SK-N-SH treated with all-trans-retinoic acid at 6 μM for 48 hours (cell line): ENCODE measurements at places on chromosomes 2 and 18.

DNA sequence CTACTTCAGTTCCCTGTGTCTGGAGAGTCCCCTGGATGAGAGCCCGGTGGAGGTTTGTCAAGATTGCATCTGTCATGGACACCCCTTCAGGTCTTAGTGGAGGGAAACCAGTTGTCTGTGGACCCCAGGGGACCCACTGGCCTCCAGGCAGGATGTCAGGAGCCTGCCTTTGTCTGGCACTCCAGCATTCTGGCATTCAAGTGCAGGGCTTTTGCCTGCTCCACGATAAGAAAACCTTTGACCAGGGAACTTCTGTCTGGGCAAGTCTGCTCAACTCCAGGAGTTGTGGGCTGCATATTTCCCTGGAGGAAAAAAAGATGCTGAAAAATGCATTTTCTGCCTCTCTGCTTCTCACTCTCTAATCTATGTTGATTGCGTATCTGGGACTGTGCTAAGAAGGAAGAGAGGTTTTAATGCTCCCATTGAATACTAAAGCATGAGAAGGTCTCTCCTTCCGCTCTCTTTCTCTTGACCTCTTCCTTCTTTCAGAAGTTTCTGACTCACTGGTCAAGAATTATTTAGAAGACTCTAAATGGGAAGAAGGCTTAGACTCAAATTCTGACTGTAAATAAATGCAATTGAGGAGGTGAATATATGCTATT is 104.5 kb downstream of the MMADHC start:
- no peak for ATAC-seq

- ATAC-seq = no peak
These were observed 126.4 kb upstream of the CD226 start for GRCh38 chr18:70074116-70074515.

GRCh38 chr2:239966853-239967552 is 58.1 kb downstream of the NDUFA10 start:
- no peak for ATAC-seq

DNA sequence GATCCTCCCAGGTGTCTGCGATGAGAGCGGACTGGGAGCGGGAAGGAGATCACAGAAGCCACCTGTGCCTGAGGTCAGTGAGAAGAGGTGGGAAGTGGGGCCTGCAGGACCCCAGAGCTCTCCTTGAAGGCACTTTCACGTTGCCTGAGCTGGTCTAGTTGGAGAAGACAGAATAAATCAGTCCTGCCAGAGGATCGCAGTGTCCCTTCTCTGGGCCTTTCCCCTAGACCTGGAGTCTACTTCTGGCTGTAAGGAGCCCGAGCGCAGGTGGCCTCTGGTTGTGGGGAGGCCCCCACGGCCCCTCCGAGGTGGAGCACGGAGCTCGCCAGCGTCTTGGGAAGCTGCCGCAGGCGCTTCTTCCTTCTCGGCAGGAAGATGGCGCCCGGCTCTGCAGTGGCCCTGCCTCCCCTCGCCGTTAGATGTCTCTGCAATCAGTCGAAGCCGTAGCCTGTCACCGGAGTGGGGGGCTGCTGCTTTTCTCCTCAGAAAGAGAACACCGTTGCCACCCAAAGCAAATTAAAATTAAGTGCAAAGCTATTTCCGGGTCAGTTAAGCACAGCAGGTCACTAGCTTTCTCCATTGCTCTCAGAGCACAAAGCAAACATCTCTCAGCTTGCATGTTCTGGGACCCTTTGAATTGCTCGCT is 212.0 kb upstream of the MYT1L start:
- ATAC-seq = no peak

DNA sequence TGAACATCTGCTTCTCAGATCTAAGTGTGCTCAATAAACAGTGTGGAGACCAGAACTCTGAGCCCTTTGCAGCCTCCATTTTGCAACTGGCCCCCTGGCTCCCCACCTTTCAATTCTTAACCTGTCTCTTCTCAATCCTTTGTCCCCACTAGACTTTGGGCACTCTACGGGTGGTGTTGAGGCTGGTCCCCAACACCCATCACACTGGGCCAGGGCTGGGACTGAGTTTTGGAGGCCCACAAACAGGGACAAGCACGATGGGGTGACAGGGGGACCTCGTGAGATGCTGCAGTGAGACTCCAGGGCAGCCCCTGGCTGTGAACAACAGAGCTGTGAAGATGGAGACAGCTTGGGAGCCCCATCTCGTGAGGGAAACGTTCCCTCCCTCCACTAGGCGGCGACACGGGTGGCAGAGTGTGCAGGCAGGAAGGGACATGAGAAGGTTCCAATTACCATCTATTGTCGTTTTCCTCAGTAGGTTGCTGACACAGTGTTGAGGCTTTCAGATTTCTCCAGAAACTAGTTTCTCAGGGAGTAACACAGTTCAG is 1.2 kb downstream of the ANKMY1 start:
- ATAC-seq = no peak

GRCh38 chr18:76524900-76525698 is 30.1 kb upstream of the ZNF516 start:
- peak; percentile 84 for ATAC-seq

DNA sequence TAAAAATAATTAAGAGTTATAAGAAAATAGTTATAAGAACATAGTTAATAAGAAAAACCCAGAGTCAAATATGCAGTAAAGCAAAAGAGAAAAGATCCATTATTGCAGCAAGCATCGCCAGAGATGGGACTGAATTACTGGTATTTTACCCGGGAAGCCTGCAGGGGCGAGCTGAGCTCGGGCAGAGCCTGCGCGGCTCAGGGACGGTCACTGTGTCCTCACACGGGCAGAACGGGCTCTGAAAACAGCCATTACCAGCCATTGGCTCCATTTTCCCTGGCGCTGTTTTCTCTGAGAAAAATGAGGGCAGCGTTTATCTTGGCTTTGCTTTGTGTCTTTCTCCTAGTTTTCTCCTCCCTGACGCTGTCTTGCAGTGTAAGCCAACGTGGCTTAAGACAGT is 95.3 kb upstream of the ALKAL2 start:
- ATAC-seq = no peak

DNA sequence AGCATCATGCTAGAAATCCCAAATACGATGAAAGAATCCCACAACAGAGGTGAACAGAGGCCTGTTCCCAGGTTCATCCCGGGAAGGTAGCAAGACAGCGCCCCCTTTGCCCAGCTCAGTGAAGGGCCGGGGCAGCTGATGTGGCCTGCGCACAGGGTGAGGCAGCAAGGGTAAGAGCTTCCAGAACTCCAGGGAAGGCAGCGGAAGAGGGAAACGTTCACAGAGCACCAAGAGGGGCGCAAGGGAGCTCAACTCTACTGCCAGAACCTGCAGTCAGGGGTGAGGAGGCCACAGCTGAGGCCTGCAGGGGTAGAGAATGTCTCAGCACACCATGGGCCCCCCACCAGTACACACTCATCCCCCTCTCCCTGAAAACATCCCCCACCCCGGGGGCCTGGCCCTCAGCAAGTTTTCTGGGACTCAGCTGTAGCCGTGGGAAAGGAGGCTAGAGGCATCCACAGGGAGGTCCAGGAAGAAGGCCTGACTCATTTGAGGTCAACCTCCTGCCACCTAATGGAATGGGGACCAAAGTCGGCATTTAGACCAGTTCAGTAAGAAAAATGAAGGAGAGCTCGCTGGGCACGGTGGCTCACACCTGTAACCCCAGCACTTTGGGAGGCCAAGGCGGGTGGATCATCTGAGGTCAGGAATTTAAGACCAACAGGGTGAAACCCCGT is 95.6 kb upstream of the ASAP2 start:
- peak; percentile 39 for ATAC-seq

GRCh38 chr2:232139171-232139594 is 177.7 kb downstream of the DIS3L2 start:
- ATAC-seq = no peak

DNA sequence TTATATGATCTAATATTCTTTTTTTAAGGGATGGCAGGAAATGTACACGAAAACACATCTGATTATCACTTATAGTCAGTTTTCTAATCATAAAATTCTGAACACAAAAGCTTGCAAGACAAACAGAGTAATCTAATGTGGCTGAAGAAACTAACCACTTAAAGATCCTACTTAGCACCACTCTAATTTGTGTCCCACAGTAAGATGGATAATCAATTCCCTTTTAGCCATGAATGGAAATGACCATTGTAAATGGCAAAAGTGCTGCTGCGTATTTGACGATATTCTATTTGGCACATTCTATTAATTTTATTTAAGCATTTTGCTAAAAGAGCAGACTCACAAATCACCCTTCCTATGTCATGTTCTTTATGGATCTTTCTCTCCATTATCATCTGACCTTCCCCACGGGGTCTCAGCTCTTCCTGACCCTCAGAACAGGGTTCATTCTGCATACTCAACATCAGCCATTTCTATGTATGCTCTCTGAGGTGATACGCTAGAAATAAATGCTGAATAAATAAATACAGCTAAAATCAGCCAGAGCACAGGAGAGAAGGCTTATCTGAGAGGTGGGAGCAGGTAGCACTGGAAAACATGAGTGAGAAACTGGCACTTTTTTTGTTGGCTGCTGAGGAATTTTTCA is 295.8 kb downstream of the AFF3 start:
- no peak for ATAC-seq

- ATAC-seq = no peak
These were observed 5.6 kb downstream of the DNAJB2 start for GRCh38 chr2:219284501-219285372.

DNA sequence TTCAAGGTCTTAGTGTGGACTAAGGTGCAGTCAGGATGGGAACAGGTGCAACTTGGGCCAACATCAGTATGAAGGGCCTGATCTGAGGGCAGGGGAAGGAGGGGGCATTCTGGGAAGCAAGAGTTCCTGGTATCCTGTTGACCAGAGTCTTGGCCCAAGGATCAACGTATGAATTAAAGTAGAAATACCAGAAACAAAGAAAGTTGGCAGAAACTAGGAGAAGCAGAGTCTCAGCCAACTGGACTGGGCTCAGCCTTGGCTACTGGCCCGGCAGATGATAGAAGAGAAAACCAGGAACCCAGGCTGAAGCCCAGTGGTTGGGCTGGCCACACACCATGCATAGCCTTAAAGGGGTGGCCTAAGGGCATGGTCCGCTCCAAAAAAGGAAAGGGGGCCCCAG is 2.3 kb downstream of the CETN1 start:
- ATAC-seq = no peak

DNA sequence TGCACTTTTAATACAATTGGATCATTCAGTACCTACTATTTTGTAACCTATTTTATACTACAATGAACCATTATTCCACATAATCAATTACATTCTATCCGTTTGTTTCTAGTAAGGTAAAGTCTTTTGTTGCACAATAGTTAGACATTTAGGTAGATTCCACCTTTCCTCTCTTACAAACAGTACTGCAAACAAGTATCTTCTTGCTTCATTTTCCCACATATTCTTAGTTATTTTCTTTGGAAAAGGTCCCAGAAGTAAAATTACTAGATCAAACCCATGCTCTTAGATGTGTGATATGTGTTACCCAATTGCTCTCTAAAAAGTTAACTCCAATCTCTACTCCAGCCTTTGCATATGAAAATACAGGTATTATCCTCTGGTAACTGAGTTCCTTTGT is 49.6 kb downstream of the SPIRE1 start:
- ATAC-seq = no peak

DNA sequence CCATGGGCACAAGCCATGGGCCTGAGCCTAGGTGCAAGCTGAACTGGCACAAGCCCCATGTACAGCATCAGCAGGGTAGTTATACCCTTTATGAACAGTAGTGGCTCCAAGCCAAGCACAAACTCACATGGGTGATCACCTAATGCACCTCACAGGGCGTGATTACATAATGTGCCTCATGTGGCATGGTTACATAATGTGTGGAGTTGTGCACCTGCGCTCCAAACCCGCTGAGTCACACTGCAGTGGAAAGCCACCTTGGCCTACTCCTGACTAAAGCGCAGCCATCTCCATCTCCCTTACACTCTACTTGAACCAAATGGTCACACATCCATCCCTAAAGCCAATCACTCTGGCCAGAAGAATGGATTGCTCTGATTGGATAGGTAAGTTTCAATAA is 279.7 kb downstream of the MBD2 start:
- ATAC-seq = no peak

GRCh38 chr2:233075141-233075965 is 15.2 kb downstream of the INPP5D start:
- ATAC-seq = no peak

- ATAC-seq = no peak
These were observed 392.7 kb upstream of the ID2 start for GRCh38 chr2:8289111-8289510.

- peak; percentile 67 for ATAC-seq
These were observed at the start of gene NOL4 for GRCh38 chr18:34224423-34225217. Gene NOL4 (minus strand): TSS chr18:34224913. CDS start chr18:34223253, 1,660 bp downstream.

DNA sequence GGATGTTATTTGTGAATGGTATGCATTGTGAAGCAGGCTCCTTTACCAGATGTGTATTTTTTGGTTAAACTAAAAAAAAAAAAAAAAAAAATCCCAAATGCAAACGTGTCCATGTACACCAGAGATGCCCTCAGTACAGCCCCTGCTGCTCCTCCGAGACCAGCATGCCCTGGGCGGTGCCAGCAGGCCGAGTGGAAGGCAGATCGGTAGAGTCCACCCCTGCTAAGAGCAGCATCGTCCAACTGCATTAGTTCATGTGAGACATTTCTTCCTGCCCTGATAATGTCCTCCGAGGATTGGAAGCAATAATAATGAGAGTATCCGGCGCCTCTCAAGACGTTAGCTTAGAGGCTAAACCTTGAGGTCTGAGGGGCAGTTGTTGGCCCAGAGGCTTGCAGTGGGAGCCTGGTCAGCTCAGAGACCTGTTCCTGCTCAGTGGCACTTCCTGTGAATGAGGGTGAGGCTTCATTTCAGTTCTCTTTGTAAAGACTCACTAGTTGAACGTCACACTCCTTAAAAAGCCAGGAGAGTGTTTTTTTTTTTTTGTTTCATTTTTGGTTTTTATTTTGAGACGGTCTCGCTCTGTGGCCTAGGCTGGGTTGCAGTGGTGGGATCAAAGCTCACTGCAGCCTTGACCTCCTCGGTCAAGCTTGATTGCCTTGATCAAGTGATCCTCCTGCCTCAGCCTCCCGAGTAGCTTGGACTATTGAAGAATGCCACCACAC is 5.6 kb downstream of the SLC66A3 start:
- ATAC-seq = no peak

GRCh38 chr2:207088276-207088675 is 77.5 kb downstream of the KLF7 start:
- no peak for ATAC-seq

DNA sequence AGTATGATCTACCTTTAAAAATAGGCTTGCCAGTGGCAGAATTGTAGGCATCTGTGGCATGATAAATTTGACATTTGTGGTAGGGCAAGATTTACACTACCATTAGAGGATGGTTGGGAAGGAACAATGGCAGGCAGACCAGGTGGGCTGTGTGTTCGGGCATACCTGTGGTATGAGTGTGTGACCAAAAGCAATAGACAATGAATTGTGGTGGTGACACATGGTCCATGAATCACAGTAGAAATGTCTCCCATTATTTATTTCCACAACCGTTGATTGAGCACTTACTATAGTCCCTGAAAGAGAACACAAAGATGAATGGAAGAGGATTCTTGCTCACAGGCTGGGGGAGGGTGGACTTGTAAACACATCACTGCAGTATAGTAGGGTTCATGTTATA is 29.9 kb upstream of the RUFY4 start:
- no peak for ATAC-seq

DNA sequence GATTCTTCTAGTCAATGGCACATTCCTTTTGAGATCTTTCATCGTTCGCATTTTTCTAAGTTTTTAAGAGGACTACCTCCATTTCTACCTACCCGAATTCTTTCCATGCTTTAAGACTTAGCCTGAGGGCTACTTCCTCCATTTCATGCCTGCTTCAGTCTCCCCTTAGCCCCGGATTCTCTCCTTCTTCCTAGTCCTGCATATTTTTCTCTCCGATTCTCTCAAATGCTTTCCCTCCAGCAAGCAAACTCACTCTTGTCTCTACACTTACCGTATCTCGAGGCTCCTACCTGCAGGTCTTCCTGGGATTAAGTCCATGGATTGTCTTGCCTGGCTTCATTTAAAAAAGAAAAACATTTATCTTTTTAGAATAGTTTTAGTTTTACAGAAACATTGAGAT is 354.4 kb downstream of the MYCN start:
- no peak for ATAC-seq
